ENCODE measurements at places on chromosomes 16 and 17.
A peak's percentile ranks its signal among the peaks of the same experiment; 100 is the strongest.

DNA sequence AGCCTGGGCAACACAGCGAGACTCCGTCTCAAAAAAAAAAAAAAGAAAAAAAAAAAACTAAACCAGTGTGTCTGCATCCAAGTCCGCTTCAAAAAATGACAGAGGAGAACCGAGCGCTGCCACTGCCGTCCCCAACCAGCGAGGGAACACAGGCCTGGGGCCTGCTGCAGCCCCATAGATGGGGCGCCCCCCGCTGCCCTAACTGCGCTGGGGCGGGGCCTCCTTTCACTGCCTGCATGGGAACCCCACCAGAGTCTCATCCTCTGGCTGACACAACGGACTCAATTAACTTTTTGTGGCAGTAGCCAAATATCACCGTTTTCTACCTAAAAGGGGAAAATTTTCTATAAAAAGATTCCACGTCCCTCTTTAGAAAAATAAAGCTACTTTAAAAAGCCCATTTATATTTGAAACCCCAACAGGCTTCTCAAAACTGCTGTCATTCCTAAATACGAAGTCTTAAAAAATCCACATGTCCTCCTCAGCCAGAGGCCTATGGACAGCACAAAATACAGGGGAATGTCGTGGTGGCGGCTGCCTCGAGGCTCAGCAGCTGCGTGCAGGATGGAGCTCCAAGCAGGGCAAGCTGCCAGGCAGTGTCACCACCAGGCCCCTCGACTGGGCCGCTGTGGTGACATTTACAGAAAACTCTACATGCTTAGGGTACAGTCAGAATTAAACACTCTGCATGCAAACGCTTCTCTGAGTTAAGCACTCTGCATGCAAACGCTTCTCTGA lies 30.3 kb downstream of the KLHDC4 start:
- DNase-seq = no peak

DNA sequence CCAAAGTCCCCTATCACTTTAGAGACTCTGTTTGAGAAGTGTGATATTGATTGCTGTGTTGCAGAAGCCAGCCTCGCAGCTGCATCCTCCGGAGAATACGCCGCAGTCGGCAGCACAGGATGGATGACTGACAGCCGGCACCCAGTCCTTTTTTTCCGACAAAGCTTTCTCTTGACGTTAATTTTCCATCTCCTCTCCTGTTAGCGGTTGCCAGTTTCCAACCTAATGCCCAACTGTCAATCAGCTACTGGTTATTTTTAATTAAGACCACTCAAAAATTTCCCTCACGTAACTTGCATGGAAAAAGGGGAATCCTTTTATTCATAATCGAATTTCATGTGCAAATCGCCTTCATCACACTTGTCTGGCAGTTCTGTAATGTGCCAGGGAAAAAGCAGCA lies 953.9 kb downstream of the CDH11 start:
- DNase-seq = no peak

DNA sequence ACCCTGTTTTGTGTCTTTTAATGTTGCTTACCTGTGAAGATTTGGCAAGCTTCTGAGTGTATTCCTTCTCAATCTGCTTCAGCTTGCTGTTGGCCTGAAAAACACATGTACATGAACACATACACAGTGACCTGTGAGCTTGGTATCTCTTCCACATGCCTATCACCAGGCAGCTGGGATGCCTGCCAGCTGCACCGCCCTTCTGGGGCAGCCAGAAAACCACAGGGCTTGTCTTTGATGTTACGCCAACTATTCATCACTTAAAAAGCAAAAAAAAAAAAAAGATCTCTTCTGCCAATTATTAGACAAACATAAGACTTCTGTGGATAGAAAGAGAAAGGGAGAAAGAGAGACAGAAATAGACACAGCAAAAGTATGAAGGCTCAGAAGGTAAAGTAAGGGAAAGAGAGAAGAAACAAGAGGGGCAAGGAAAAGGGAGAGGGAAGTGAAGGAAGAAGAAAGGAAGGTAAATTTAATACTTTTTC lies 189.2 kb upstream of the AXIN2 start:
- peak; percentile 70 for DNase-seq

DNA sequence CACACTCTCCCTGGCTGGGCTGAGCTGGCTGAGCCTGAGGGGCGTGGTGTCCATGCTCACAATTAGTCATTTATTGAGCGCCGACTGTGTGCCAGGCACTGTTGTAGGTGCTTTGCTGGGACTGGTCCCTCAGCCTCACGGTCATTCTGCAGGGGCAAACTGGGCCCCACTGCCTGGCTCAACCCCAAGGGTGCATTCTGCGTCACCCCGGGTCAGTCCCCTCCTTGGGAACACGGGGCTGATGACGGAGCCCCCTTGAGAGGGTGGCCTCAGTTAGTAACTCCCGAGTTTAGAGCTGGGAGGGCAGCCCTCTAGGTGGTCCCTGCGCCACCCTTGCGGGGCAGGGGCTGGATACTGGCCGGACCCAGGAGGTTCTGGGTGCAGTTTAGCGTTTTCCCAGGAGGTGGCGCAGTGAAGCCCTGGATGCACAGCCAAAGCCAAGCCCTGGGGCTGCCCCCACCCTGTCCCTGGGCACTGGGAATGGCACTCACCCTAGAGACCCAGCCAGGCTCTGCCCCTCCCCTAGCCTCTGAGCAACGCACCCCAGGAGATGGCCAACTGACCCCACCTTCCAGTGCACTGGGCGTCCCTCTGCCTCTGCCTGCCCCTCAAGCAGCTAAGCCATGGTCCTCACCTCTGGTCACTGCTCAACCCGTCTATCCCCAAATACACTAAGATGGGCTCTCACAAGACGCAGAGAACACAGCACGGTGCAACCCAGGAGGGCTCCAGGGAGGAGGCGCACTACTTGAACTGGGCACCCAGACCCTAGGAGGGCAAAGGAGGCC lies 243.2 kb upstream of the GSE1 start:
- DNase-seq = peak; percentile 81

DNA sequence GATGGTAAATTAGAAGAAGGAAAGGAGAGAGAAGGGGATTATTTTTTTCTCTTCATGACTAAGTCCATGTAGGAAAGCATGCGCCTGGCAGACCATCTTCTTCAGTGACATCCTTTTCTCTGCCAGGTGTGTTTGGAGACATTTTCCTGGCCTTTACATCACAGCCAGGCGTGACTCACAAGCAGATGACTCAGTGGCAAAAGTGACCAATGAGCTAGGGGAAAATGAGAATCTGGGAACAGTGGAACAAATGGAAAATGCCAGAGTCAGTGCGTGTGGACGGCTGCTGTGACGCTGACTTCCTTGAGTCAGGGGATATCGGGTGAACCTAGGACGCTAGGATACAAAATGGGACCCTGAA lies 9.4 kb downstream of the KIAA0513 start:
- no peak for DNase-seq

- DNase-seq = no peak
Measured at GRCh38 chr16:12171206-12171605, 194.7 kb downstream of the SNX29 start.

GRCh38 chr16:50838165-50838564 lies 96.3 kb downstream of the CYLD start:
- DNase-seq = peak; percentile 42

GRCh38 chr17:59561042-59561441 lies 4.4 kb upstream of the DHX40 start:
- peak; percentile 93 for DNase-seq

DNA sequence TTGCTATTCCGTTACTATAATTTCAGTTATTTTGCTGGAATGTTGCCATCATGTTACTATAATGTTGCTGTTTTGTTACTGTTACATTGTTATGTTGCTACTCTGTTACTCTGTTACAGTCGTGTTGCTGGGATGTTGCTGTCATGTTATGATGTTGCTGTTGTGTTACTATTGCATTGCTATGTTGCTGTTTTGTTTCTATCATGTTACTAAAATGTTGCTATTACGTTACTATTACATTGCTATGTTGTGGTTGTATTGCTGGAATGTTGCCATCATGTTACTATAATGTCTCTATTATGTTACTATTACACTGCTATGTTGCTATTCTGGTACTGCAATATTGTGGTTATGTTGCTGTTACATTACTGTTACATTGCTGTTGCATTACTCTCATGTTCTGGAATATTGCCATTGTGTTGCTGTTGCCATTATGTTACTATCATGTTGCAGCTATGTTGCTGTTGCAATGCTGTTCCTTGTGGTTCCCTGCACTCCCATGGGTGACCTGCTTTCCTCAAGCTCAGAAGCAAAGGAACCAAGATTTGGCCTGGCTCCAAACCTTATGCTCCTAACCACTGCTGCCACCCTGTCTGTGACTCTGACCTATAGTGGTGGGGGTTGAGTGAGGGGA lies 64.4 kb downstream of the ABCC6 start:
- DNase-seq = peak; percentile 12

GRCh38 chr17:34445101-34445500 lies 82.1 kb upstream of the CCL1 start:
- DNase-seq = no peak

DNA sequence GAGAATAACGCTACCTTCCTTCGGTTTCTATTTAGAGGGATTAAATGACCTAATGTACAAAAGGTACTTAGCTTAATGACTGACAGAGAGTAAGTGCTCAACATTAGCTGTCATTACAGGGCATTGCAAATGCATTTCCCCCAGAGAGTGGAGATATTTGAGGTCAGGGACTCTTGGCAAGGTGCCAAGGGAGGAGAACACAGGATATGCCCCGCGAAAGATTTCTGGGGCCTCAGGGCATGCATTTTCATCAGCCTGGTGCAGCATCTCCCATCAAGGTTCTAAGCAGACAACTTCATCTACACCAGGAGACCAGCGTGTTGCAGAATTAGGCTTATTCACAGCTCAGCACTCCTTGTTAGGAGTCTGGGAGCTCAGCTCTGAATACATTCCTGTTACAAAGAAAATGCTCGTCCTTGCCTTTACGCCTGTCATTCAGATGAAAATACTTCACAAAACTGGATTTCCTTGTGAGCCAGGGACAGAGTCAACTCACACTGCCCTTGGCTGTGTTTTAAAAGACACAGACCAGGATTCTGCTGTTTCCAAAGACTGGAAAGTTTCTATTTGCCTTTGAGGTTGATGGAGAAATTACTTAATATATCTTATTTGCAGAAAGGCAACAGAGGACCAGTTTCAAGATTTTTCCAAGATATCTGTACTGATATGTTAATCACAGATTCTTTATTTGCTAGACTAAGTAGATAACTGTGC lies 108.2 kb downstream of the VAT1L start:
- DNase-seq = peak; percentile 1

GRCh38 chr17:38926293-38927070 lies 1.1 kb downstream of the LASP1NB start:
- peak; percentile 96 for DNase-seq

GRCh38 chr17:67617304-67617899 lies 100.3 kb upstream of the NOL11 start:
- no peak for DNase-seq

- no peak for DNase-seq
Measured at GRCh38 chr17:7041607-7042500, 2.0 kb downstream of the SLC16A11 start.

GRCh38 chr17:81157848-81158687 lies 7.2 kb upstream of the PVALEF start:
- no peak for DNase-seq

- DNase-seq = no peak
Measured at GRCh38 chr17:61007980-61008379, 330.3 kb downstream of the BCAS3 start.

All from OCI-M1 (cell line).